Umbilical cord (tissue), 2 donors: ENCODE measurements at places on chromosomes 2 and 18.

- no peak for DNase-seq
Measured at GRCh38 chr2:33205693-33206434, 259.1 kb downstream of the LTBP1 start.

DNA sequence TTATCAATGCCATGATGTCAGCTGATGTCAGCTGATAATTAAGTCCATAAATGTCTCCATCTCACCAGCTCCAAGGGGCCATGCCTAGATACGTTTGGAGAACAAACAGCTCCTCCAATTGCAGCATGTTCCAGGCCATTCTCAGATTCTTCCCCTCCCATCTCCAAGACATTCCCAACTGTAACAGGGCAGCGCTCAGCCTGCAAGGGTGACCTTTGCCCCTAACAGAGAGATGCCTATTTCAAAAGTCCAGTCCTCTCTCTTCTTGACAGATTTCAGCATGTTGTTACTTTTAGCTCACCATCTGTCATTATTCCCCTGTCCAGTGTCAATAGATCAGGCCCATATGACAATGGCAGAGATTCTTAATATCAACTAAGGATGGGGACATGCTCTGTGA is 9.9 kb downstream of the PSD4 start:
- no peak for DNase-seq

GRCh38 chr2:8154270-8154669 is 527.6 kb upstream of the ID2 start:
- no peak for DNase-seq

DNA sequence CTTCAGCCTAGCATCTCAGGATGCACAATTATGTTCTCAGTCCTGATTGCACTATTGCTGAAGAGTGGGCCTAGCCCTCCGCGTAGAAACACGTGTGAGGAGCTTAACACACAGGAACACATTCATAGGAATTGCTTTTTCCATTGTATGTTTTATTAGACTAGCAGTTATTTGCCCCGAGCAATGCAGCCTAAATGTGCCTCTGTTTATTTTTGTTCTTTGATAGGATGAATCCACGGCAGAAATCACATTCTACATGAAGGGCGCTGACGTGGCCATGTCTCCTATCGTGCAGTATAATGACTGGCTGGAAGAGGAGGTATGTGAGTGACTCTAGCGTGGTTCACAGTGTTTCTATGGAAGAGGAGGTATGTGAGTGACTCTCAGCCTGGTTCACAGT is 65.9 kb upstream of the NFATC1 start:
- DNase-seq: no peak

- DNase-seq: no peak
Measured at GRCh38 chr2:60899230-60899891, 18.0 kb downstream of the REL start.

- no peak for DNase-seq
Measured at GRCh38 chr2:183089192-183089851, 10.8 kb downstream of the DUSP19 start.

DNA sequence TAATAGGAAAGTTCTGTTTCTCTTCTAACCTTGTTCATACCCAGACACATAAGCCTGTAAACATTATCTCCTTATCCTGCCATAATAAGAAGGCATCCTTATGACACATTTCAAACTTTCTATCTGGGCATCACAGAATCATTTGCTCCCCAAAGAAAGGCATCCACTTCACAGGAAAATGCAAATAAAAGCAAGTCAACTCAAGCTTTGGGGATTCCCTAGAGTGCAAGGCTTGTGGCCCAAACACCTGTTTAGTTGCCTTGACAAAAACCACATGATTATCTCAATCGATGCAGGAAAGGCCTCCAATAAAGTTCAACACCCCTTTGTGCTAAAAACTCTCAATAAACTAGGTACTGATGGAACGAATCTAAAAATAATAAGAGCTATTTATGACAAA is 195.7 kb upstream of the GALNT5 start:
- no peak for DNase-seq

DNA sequence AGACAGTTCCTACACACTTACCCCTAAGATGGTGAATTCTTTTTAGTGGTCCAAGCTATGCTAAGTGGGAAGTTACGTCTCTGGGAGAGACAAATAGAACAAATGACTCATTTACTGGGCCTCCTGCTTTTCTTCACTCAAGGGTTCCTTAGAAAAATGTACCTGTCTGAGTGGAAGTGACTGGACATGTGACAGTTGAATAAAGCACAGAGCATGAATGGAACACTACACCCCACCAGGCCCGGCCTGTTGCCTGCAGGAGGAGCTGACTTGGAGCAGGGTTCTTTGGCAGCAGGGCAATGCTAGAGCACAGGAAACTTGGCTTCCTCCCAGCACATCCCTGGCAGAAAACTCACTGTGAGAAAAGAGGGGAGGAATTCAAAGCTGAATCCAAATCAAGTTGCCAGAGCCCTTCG is 451.0 kb upstream of the SETBP1 start:
- peak; percentile 82 for DNase-seq

GRCh38 chr2:171008550-171009205 is 79.6 kb downstream of the GORASP2 start:
- DNase-seq: peak; percentile 72
